ENCODE measurements at places on chromosomes 12 and 14. TPM values are rescaled to one million over a fixed set of nuclear protein-coding genes. Genes with fewer than 3 reads are reported as not detected.

NELL2 gene
- total RNA-seq, result 0.07 TPM

PPM1A gene
- 30.8 TPM for total RNA-seq

OGFOD2 gene
- total RNA-seq, result 12.9 TPM

FGF6 gene
- not detected for total RNA-seq

DDN gene
- 0.56 TPM for total RNA-seq

TMTC2 gene
- total RNA-seq, result 2.7 TPM
